Gastrocnemius medialis (tissue), 4 donors: ENCODE measurements at places on chromosomes 16 and 17. TPM values are rescaled to one million over a fixed set of nuclear protein-coding genes. Genes with fewer than 3 reads are reported as not detected.

Gene PPY
- total RNA-seq = not detected

Gene ABCC12
- 0.15 TPM for total RNA-seq

GRCh38 chr17:78044280-78044835 lies 84.2 kb downstream of the TMC6 start:
- peak; percentile 42 for DNase-seq

DNA sequence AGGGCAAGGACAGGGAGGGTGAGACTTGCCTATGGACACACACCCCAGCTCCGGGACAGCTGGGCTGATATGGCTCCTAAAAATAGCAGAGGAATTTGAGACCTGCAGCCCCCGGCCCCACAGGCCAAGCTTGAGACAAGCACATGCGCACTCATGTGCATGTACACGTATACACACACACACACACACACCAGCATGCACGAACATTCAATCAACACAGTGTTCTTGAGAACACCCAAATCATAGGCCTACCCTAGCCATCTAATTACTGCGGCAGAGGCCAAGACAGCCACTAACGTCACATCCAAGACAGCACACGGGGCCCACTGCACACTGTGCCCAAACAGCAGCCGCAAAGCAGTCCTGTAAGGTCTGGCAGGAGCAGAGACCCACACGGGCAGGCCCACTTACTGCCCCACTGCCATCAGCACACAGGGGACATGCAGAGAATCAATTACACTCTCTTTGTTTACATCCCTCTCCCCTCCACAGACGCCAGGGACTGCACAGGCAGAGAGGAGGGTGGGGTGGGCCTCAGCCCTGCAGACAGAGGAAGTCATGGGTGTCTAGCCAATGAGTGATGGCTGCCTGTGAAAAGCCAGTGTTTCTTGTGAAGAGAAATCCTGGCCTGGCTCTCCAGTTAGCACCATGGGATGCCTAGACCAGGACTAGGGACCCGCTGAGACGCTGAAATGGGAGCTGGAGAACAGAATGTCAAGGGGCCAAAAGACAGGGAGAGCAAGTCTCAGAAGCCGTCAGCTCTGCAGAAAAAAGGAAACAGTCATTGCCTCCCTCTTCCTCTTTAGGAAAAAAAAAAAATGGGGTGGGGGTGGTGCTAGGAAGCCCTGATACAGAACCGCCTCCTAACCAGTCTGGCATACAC lies 39.3 kb downstream of the MYO18A start:
- peak; percentile 90 for DNase-seq

DNA sequence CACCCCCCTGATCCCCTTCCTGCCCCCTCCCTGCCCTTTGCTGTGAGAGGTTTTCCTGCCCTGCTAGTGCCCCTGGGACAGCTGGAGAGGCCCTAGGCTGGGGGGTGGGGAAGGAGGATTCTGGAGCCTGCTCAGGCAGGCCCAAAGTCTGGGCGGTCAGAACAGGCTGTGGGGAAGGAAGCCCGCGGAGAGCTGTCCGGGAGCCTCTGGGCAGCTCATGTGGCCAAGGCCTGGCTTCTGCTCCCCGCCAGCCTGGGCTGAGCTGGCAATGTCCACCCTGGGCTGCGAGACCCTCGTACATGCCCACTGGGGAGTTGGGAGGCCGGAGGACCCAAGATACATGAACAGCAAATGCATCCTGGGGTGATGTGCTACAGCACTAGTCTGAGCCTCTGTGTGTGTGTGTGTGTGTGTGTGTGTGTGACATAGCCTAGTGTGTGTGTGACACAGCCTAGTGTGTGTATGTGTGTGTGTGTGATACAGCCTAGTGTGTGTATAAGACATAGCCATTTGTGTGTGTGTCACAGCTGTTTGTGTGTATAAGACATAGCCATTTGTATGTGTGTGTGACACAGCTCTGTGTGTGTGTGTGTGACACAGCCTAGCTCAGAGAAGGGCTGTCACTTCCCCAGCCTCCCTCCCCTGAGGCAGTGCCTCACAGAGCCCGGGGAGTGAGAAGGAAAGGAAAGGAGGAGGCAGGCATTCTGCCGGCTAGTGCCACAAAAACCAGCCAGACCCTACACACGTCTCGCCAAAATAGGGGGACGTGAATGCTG lies 201.4 kb upstream of the CIBAR2 start:
- no peak for DNase-seq

- peak; percentile 35 for DNase-seq
These were observed at the start of gene ZNF768 for GRCh38 chr16:30526137-30526822. TSS of gene ZNF768 (minus strand) at chr16:30526566. CDS start at chr16:30526413, 153 bp downstream.

Gene PYY
- not detected for total RNA-seq

GRCh38 chr17:881778-882177 lies 97.8 kb downstream of the NXN start:
- no peak for DNase-seq

Gene CDRT15L2
- not detected for total RNA-seq
